ENCODE measurements at places on chromosomes 5 and 9.

- DNase-seq = no peak
Observed at GRCh38 chr9:91102269-91102668, 259.4 kb downstream of the AUH start.

DNA sequence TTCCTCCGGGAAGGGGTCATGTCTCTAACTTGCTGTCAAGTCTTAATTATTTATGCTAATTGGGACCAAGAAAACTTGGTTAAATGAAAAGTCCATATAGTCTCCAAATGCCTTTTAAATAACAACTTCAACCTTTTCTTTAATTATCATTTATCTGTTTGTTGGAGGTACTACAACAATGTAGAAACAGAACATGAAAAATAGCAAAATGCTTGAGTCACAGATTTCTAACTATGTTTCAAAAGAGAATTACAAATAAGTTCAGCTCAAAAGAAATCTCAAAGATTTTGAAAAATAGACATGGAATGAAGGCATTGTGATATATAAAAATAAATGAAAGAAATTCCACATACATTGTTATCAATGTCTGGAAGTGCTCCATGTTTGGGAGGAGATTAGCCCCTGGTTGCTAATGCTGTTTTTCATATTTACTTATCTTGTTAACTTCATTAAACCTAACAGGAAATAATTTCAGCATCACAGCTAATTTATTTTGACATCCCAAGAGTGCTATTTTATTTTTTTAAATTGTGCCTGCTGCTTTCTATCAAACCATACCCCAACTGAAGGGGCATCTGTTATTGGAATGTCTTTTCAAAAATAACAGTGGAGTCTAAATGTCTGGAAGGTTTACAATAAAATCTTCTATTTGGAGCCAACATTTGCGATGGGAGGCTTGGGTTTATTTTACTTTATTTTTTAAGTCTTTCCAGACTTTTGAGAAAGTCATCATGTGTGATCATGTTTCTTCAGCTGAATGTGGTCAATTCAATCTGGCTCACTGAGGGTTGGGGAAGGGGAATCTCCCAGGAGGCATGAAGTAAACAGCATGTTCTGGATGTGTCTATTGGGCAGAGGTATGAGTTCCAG, 53.1 kb upstream of the ANKRD55 start:
- no peak for DNase-seq

- no peak for DNase-seq
Observed at GRCh38 chr5:75034137-75034739, 18.1 kb downstream of the GCNT4 start.

- DNase-seq = no peak
Observed at GRCh38 chr5:41279040-41279439, 65.7 kb upstream of the C6 start.

- no peak for DNase-seq
Observed at GRCh38 chr5:142937374-142937773, 167.2 kb downstream of the ARHGAP26 start.

- no peak for DNase-seq
Observed at GRCh38 chr5:39928709-39929108, 503.9 kb upstream of the DAB2 start.

GRCh38 chr9:116154976-116155697, 1.5 kb downstream of the PAPPA start:
- no peak for DNase-seq

- no peak for DNase-seq
Observed at GRCh38 chr5:118614731-118615456, 373.5 kb downstream of the DTWD2 start.

GRCh38 chr5:10921160-10921559, 160.1 kb upstream of the DAP start:
- DNase-seq = no peak

- DNase-seq = no peak
Observed at GRCh38 chr9:27462434-27462833, 61.7 kb upstream of the IFNK start.

DNA sequence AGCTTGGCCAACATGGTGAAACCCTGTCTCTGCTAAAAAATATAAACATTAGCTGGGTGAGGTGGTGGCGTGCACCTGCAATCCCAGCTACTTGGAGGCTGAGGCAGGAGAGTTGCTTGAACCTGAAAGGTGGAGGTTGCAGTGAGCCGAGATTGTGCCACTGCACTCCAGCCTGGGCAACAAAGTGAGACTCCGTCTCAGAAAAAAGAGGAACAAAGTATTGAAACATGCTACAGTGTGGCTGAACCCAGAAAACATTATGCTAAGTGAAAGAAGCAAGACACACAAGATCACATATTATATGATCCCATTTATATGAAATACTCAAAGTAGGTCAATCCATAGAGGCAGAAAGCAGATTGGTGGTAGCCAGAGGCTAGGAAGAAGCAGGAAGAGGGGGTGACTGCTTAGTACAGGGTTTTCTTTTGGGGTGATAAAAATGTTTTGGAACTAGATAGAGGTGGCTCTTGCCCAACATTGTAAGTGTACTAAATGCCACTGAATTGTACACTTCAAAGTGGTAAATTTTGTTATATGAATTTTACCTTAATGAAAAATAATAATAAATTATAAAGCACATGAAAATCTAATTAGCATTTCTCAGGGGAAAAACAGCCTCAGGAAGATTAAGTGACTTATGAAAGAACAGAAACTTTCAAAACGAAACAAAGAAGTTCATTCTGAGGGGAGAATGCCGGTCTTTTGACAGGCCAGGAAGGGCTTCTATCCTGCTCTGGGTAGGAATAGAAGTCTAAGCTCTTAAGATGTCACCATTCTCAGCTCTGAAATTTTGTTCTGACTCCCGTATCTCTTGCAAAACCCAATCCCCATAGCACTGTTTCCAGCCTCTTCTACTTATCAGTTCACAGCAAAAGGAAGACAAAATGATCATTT, 161.1 kb upstream of the TBCA start:
- no peak for DNase-seq

DNA sequence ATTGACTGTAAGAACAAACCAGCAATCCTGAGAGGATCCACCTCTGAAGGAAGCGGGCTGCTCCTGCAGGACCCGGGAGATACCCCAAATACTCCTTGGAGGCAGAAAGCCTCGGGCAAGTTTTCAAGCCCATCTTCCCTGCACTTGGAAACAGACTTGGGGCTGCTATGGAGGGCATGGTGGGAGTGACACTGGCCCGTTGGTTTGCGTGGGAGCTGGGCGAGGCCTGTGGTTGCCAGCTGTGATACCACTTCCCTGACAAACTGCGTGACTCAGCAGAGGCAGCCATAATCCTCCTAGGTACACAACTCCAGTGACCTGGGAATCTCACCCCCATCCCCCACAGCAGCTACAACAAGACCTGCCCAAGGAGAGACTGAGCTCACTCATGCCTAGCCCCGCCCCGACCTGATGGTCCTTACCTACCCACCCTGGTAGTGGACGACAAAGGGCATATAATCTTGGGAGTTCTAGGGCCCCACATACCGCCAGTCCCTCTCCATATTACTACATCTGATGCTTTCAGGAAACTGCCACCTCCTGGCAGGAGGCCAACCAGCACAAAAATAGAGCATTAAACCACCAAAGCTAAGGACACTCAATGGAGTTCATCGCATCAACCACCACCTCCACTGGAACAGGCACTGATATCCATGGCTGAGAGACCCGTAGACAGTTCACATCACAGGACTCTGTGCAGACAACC, 38.1 kb upstream of the VLDLR start:
- DNase-seq = no peak

DNA sequence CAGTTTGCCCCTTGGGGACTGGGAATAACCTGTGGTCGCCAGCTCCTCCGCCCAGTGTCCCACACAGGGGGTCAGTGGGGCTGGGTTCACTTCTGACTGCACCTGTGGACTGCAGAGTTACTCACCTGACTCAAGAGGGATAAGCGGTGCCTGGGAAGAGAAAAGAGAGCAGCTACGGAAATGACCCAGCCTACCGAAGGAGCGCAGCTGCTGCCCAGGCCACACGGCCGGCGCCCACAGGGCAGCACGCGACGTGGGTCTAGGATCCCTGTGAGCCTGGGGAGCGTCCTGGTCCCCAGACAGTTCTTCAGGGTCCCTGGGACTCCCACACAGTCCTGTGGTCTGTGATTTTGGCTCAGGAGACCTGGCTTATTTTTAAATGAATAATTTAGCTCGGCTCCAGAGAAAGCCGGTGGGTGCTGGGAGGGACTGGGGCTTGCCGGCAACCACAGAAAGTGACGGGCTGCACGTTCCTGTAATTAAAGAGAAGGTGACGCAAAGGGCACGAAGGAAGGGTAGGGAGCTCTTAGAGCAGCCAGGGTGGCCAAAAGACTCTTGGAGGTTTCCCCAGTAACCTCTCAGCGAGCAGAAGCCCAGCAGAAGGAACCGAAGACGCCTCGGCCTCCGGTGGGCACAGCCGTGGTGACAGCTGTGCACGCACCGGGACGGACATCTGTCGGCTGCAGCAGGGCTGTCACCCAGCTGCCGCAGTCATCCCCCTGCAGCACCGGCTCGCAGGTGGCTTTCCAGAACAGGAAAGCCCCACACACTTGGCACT, 97.5 kb upstream of the FCN2 start:
- no peak for DNase-seq

- DNase-seq = no peak
Observed at GRCh38 chr9:137234055-137234697, 3.5 kb downstream of the SLC34A3 start.

GRCh38 chr5:154047324-154047723, 8.6 kb downstream of the MFAP3 start:
- DNase-seq = no peak

- no peak for DNase-seq
Observed at GRCh38 chr5:14672484-14673394, 8.2 kb downstream of the OTULIN start.

DNA sequence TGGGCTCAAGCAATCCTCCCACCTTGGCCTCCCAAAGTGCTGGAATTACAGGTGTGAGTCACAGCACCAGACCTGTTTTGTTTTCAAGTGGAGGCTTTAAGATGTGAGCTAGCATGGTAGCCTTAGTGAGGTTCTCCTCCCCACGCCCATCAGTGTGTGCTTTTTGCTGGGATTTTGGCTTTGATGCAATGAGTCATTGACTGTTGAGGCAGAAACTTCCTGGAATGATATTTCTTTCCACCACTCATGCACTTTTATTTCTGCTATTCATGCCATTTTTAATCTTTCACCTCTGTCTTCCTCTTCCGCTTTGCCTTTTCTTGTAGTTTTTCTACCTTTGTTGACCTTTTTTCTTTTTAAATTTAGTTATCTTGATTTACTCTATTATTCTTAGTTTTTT, 4.2 kb upstream of the NFIL3 start:
- no peak for DNase-seq

GRCh38 chr9:22740781-22741180, 294.2 kb downstream of the DMRTA1 start:
- DNase-seq = no peak

DNA sequence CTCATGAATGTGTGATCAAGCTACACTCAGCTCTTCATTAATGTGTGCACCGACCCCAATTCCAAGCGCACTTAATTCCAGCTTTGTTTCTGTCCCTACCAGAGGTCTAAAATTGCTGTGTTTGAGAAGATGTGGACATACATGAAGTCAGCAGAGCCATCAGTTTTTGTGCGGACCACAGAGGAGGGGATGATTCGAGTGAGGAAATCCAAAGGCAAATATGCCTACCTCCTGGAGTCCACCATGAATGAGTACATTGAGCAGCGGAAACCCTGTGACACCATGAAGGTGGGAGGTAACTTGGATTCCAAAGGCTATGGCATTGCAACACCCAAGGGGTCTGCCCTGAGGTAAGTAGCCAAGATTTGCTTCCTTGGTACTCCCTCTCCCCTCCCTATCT, 268.6 kb downstream of the FAM114A2 start:
- DNase-seq = no peak

- DNase-seq = no peak
Observed at GRCh38 chr5:81125959-81126358, 107.2 kb upstream of the CKMT2 start.

- no peak for DNase-seq
Observed at GRCh38 chr9:120362446-120362845, 217.5 kb downstream of the CDK5RAP2 start.

GRCh38 chr5:6556089-6556801, 76.6 kb downstream of the NSUN2 start:
- DNase-seq = no peak

- no peak for DNase-seq
Observed at GRCh38 chr5:69512740-69513260, 20.2 kb downstream of the OCLN start.

DNA sequence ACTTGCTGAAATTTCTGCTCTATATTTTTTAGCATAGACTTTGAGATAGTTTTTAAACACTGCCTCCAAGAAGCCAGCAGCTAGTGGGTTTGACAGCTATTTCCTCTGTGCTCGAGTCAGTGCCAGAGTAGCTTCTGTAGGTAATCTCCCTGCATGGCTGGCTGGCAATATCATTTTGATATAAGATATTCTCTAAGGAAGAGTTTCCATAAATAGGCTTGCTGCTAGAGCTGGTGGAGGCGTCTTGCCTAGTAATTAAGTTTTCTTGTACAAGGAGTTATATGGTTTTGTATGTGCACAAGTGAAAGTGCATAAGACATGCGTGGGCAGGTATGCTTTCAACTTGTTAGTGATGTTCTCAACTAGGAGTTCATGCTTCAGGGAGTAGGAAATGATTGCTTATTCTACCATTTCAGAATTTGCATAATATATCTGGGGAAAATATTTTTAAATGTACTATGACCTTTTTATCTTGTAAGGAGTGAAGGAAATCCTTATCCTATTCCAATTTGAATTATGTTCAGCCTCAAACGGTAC, 74.1 kb upstream of the CCL21 start:
- DNase-seq = no peak

DNA sequence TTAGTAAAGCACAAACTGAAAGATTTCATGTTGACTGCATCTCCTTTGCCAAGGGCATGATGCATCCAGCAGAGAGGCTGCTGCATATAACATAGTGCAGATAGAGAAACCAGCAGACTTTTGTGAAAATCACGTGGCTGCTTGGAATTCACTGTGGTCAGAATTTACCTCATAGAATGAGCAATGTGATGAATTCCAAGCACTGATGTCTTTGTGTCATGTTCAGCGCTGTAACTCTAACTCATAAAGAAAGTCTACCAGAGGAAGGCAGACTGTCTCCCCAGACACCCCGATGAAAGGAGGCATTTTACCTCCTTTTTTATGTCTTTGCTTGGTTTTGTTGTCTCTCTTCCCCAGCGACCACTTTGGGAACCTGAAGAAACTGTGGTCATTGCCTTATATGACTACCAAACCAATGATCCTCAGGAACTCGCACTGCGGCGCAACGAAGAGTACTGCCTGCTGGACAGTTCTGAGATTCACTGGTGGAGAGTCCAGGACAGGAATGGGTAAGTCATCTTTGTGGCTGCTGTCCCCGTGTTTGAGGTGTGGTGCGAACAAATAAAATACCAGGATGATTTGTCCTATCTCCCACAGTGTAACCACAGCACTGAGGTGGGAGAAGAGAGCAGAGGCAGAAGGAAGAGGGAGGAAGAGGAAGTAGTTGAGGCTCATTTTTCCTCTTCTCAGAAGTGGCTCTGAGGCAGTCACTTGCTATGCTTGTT, 42.0 kb downstream of the ITK start:
- no peak for DNase-seq

- DNase-seq = no peak
Observed at GRCh38 chr9:18396102-18396728, 77.7 kb upstream of the ADAMTSL1 start.

GRCh38 chr9:100408546-100409175, 18.3 kb upstream of the MSANTD3 start:
- no peak for DNase-seq

Data from stimulated activated CD4-positive, alpha-beta T cell treated with anti-CD3 and anti-CD28 coated beads, Interleukin-1b, Interleukin-23, amount 100 ng/mL, for 1 hour (primary cell).